GM23248 (cell line): ENCODE measurements at places on chromosomes 11 and 22. TPM values are rescaled to one million over a fixed set of nuclear protein-coding genes. Genes with fewer than 3 reads are reported as not detected.
A peak's percentile ranks its signal among the peaks of the same experiment; 100 is the strongest.

- peak; percentile 79 for DNase-seq
Observed at GRCh38 chr11:117145393-117145761, 1.3 kb downstream of the PAFAH1B2 start.

DNA sequence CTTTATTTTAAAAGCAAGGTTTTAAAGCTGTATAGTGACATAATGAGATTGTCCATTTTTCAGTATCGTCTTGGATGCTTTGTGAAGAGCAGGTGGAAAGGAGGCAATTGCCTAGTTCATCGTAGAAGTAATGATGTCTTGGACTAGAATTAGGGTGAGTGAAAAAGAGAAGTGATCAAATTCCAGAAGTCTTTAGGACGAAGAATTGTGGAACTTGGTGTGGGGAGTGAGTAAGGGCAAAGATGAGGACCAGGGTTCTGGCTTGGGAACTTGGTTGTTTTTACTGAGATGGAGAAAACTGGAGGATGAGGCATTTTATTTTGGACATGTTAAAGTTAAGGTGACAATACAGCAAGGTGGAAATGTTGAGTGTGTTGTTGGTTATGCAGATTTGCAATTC, 1.2 kb downstream of the ILK start:
- no peak for DNase-seq

DNA sequence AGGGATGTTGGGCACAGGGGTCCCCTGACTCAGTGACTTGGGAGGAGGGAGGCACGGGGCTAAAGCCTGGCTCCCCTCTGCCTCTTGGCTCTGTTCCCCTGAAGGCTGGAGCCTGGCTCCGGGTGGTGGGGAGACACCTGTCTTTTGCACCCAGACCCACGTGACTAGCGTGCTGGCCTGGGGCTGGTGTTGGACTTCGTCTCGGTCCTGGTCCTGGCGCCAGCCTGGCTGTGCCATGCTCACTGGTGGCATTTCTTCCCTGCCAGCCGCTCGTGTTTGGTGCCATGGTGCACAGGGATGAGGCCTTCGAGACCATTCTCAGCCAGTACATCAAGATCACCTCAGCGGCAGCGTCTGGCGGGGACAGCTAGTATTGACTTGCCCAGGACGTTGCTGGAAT, 56.7 kb downstream of the GRAMD4 start:
- DNase-seq, result no peak

DNA sequence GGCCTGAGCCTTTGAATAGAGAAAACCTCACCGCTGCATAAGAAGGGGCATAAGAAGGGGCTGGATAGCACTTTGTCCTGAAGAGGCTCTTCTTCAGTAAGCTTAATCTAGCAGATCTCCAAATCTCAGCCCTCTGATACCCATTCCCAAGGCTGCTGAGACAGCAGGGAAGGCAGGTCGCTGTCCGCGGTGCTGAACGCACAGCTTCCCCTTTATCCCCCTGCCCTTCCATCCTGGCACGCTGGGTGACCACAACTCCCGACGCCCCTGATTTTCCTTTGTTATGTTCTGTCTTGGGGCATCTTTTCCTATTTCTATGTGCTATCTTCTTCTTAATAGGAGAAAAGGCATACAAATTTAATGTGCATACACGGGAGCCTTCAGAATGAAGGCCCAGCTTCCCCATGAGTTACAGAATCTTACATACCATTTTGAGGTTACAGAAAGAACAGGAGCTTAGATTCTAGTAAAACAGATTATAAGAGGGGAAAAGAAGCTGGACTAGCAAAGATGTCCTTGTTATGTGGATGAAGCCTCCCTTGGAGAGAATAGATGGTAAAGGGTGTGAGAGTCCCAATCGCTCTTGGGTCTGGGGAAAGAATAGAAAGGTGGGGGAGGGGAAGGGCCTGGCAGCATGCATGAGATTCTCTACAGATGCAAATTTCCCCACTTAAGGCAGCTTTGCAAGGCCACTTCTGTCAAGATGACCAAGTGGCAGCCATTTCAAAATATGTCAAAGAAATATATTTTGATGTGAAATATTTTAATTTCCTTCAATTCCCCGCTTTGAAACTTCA, 5.7 kb upstream of the SULT4A1 start:
- peak; percentile 71 for DNase-seq

DNA sequence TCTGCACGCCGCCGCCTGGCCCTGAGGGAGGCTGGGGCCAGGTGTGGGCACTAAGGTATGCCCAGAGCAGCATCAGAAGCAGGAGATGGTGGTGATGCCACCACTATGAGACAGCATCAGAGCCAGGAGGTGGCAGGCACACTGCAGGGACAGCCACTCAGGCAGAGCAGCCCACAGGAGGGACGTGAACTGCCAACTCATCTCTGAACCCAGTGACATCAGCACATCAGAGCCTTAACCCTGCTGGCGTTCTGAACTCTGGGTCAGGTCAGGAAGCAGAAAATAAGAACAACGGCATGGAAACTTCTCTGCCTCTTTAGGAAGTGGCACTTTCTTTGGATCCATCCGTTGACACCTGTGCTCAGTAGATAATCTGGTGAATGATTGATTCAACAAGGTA, 14.7 kb upstream of the IFT27 start:
- no peak for DNase-seq

- no peak for DNase-seq
Observed at GRCh38 chr11:119645018-119645417, 84.0 kb downstream of the NECTIN1 start.

- peak; percentile 88 for DNase-seq
Observed at GRCh38 chr11:47924184-47924691, 56.1 kb upstream of the PTPRJ start.

GRCh38 chr11:124434699-124435098, 10.0 kb upstream of the OR8B4 start:
- no peak for DNase-seq

- no peak for DNase-seq
Observed at GRCh38 chr11:57643802-57644201, 5.9 kb downstream of the YPEL4 start.

- no peak for DNase-seq
Observed at GRCh38 chr11:36566407-36567053, 1.3 kb upstream of the RAG1 start.

DNA sequence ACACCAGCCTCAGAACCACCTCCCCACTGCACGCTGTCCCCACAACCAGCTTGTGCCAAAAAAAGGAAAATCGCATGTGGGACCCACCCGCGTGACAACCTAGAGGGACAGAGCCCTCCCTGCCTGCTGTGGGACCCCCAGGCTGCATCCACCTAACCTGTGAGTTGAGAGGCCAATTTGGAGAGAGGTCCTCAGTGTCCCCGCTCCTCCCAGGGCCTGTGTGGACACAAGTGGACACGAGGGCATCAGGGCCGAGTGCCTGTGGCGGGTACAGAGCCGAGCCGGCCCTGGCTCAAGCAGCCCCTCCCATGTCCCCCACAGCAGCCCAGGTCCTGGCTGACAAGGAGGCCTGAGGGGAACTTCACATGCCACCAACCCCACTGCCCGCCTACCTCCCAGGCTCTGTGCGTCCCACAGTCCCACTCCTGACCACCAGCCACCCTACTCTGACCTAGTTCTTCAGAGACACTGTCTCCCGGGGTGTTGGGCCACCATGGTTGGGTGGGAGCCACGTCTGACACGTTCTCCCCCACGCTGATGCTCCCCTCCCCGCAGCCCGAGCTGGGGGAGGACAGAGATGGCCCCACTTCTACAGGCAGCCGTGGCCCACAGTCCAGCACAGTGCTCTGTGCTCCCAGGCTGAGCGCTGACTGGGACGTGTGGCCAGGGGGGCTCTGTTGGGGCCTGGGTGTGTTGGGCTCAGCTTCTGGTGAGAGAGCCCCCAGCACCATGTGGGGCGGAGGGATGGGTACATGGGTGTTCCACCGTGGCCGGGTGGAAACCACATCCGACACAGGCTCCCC, 19.2 kb downstream of the SELENOO start:
- DNase-seq, result no peak

GRCh38 chr22:49692499-49693225, 135.0 kb downstream of the BRD1 start:
- no peak for DNase-seq

- DNase-seq, result no peak
Observed at GRCh38 chr11:67628710-67629385, 889 bp downstream of the NUDT8 start.

DNA sequence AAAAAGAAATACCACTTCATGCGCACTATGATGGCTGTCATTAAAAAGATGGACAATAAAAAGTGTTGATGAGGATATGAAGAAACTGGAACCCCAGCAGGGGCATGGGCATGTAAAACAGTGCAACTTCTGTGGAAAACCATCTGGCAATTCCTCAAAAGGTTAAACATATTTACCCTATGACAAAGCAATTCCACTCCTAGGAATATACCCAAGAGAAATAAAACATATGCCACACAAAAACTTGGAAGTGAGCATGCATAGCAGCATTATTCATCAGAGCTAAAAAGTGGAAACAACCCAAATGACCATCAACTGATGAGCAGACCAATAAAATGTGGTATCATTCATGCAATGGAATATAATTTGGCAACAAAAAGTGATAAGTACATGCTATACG, 50.1 kb downstream of the LRRC32 start:
- peak; percentile 94 for DNase-seq

DNA sequence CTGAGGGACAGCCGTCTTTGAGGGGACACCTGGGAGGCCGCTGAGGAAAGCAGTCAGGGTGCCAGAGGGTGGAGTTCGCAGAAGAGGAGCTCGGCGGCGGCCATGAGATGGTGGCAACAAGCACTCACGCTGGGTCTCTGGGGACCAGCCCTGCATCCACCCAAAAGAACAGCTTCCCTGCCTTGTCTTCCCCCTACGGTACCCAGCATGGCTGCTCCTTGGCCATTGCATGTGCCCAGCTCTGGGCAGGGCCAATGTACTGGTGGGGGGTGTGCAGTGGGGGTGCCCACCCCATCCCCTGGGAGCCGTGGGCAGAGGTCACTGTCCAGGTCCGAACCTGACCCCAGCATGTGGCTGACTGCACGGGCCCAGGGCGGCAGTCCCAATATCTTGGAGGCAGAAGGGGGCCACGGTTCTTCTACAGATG, 42.3 kb downstream of the OSBPL5 start:
- no peak for DNase-seq

GRCh38 chr22:23010430-23010829, 59.9 kb upstream of the GNAZ start:
- DNase-seq, result no peak

DNA sequence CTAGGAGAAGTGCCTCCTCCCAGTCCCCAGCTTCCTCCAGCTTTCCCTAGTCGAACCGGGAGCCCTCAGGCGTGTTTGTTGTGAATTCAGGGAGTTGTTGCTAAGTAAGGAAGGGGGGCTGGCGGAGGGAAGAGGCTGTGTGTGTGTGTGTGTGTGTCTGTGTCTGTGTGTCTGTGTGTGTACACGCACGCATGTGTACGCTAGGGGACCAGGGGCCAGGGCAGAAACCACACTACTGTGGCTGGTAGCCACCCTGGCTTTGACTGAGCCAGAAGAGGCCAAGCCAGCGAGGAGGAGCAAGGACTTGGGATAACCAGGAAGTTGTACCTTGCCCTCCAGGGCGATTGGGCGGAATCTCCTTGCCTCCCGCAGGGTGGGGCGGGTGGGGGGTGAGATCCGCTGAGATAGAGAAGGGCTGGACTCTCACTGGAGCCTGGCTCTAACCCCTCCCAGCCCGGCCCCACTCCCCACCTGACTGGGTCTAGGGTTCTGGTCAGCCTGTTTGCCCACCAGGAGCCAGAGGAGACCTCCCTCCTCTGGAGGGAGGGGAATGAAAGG, 7.5 kb downstream of the BCL9L start:
- DNase-seq, result peak; percentile 94

GRCh38 chr11:134357545-134357839, 25.7 kb downstream of the GLB1L2 start:
- no peak for DNase-seq

GRCh38 chr11:64297699-64298358, 2.3 kb upstream of the CATSPERZ start:
- no peak for DNase-seq

GRCh38 chr11:80261776-80262175, 820.9 kb upstream of the TENM4 start:
- no peak for DNase-seq

- no peak for DNase-seq
Observed at GRCh38 chr22:48175721-48176120, 1413.3 kb downstream of the TBC1D22A start.

- no peak for DNase-seq
Observed at GRCh38 chr11:127492029-127492428, 491.5 kb upstream of the KIRREL3 start.

GRCh38 chr11:80320765-80321164, 879.9 kb upstream of the TENM4 start:
- no peak for DNase-seq

DNA sequence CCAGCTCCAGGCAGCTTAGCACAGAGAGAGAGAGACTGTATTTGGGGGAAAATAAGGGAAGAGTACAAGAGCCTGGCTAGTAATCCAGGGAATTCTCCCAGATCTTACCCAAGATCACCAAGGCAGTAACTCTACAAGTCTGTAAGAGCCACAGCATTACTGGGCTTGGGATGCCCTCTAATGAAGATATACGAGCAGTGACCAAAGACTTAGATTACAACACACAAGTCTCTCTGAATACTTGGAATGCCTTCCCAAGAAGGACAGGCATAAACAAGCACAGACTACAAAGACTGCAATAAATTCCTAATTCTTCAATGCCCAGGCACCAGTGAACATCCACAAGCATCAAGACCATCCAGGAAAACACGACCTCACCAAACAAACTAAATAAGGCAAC, 17.7 kb downstream of the DNAJC24 start:
- DNase-seq, result no peak

The OR5F1 gene
- not detected in 2 replicates for polyA plus RNA-seq

The NAA40 gene
- polyA plus RNA-seq, result 10.3 and 12.0 TPM in 2 replicates

The OR52N1 gene
- not detected in 2 replicates for polyA plus RNA-seq

The AMOTL1 gene
- polyA plus RNA-seq, result 21.8 and 22.3 TPM in 2 replicates

The UBXN1 gene
- polyA plus RNA-seq, result 84.0 and 85.3 TPM in 2 replicates

The TCN2 gene
- 4.5 and 4.8 TPM in 2 replicates for polyA plus RNA-seq

The PYGM gene
- polyA plus RNA-seq, result not detected in 2 replicates

The RAB38 gene
- 1.5 and 2.5 TPM in 2 replicates for polyA plus RNA-seq

The KIF18A gene
- polyA plus RNA-seq, result 8.7 and 9.1 TPM in 2 replicates

The SYT7 gene
- polyA plus RNA-seq, result 0.40 and 0.72 TPM in 2 replicates

The SHISA8 gene
- polyA plus RNA-seq, result not detected in 2 replicates

The MYEOV gene
- polyA plus RNA-seq, result 7.2 and 8.7 TPM in 2 replicates

The RIMBP3B gene
- polyA plus RNA-seq, result 0.06 TPM in 1 of 2 replicates, not detected in the other

The PGA5 gene
- polyA plus RNA-seq, result not detected in 2 replicates

The CHCHD10 gene
- polyA plus RNA-seq, result 20.3 and 22.3 TPM in 2 replicates

The MYO18B gene
- not detected in 2 replicates for polyA plus RNA-seq

The OR10D3 gene
- not detected in 2 replicates for polyA plus RNA-seq

The LRRC55 gene
- not detected in 2 replicates for polyA plus RNA-seq
